Activated CD4-positive, alpha-beta T cell treated with anti-CD3 and anti-CD28 coated beads for 48 hours (primary cell): ENCODE measurements at places on chromosomes 5 and 9.

GRCh38 chr9:3181049-3181953 is 337.4 kb upstream of the PUM3 start:
- peak; percentile 74 for DNase-seq

- DNase-seq, result no peak
Observed at GRCh38 chr9:24413651-24414050, 132.0 kb downstream of the IZUMO3 start.

- no peak for DNase-seq
Observed at GRCh38 chr5:128770907-128771306, 194.4 kb upstream of the SLC27A6 start.

DNA sequence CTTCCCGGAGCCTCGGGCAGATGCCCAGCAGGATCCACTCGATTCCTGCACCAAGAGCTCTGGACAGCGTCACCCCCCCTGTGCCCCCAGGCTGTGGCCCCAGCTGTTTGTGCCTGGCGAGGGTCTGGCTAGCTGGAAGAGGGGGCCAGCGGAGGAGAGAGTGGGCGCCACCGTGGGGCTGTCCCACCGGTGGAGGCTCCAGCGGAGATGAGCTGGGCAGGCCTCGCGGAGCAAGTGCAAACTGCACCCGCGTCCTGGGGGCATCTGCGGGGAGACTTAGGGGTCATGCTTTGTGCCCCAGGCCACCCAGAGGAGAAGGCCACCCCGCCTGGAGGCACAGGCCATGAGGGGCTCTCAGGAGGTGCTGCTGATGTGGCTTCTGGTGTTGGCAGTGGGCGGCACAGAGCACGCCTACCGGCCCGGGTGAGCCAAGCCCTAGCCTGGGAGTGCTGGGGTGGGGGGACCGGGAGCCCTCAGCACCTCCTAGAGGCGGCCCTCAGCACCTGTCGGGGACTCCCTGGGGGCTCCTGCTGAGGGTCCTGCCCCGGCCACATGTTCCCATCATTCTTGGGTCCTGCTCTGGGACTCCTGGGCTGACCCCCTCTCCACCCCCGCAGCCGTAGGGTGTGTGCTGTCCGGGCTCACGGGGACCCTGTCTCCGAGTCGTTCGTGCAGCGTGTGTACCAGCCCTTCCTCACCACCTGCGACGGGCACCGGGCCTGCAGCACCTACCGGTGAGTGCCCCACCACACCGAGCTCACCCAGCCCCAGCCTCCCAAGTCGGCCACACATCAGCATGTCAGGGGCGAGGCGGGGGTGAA is 5.4 kb downstream of the EGFL7 start:
- DNase-seq, result no peak

DNA sequence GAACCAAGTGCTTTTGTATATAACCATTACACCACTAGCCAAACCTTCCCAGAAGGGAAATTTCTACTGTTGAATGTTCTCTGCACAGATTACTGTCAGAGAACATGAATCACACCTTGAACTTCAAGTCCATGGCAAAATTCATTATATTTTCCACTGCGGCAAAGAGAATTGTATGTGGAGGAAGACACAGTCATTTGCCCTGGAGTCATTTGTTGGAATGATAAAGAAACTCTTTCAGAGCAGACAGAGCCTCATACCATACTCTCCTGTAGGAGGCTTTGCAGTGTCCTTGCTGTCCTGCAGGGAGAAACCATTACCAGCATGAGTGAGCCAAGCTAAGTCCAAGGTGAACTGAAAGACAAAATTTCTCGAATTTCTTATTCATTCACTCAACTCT is 369.0 kb downstream of the ARHGEF28 start:
- DNase-seq, result no peak

DNA sequence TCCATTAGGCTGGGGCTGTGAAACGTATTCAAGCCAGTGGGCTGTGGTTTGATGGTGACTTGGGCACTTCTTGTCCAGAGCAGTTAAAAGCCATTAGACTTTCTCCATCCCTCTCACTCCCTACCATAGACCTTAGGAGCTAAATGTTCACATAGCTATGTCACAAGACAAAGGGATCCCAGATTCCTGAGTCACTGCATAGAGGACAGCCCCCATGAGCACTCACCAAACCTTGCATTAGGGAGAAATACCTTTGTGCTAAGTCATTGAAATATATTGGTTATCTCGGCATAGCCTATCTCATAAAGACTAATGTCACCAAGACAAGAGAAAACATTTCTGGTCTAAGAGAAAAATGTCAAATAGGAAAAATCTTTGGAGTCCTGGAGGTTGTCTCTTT is 104.3 kb downstream of the TRPM6 start:
- no peak for DNase-seq

DNA sequence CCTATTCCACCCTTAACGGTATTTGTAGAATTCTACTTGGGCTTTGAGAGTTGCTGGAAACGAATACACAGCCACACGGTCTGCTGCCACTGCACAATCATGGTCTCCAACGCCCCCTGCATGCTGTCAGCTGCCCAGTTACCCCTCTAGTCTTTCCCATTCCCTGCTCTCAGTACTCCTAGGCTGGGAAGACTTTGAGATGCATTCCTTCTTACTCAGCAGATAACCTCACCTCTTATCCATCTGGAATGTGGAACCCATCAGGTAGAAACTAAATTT is 92.8 kb downstream of the ANKH start:
- DNase-seq, result no peak

DNA sequence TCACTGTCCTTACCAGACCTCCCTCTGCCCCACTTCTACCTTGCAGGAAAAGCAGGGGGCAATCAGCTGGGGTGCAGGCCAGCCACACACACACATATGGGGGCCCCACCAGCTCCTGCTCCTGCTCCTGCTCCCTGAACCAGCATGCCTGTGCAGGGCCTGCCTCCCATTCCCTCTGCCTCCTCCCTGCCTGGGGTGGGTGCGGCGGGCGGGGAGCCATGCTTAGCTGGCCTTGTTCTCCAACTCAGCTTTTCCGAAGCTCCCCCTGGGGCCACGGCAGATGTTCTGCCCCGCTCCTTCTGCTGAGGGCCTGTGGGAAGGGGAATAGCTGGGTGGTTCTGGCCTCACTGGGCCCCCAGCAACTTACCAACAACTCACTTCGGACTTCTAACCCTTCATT is 89.8 kb downstream of the ZNF354C start:
- no peak for DNase-seq

- DNase-seq, result peak; percentile 61
Observed at GRCh38 chr5:149656576-149657182, 73.4 kb upstream of the PPARGC1B start.

DNA sequence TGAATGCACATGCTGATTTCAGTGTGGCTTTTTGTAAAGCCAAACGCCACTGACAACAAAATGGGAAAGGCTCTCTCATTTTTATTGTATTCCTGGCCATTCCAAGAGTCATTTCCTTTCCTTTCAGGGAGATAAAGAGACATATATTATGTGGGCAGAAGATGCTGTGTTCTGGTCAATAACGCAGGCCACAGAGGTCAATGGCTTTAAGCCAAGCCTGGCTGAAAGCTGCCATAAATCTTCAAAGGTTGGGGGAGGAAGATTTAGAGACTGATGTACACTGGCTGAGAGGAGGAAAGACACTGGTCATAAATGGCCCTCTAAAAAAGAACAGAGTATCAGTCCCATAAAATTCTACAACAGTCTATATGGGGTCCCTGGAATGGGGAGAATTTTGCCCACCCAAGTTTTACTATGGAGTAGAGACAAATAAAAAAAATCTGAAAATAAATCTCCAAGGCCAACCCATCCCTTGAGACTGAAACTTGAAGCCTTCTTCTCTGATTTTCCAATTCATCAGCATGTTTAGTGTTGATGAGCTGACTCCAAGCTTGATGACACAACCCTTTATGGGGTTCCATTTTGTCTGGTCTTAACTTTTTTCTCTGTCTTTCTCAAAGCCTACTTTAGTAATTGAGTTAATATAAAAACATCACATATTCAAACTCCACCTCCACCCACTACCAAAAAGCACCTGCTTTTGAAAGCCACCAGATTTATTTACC is 152.1 kb upstream of the SLC24A2 start:
- no peak for DNase-seq

GRCh38 chr5:35218981-35219380 is 11.3 kb downstream of the PRLR start:
- no peak for DNase-seq

DNA sequence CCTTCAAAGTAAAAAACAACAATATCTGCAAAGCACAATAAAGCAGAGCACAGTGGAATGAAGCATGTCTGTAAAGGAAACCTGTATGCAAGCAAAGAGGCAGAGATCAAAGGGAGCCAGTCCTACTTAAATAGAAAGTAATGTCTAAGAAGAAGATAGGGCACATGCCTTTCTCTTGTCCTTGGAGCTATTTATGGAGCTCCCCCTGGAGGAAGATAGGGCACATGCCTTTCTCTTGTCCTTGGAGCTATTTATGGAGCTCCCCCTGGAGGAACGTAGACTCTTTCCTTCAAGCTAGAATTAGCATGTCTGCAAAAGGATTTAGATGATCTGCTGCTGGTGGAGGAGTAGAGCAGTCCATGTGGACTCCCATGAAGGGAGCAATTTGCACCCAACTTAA is 168.1 kb upstream of the RASEF start:
- DNase-seq, result peak; percentile 8

DNA sequence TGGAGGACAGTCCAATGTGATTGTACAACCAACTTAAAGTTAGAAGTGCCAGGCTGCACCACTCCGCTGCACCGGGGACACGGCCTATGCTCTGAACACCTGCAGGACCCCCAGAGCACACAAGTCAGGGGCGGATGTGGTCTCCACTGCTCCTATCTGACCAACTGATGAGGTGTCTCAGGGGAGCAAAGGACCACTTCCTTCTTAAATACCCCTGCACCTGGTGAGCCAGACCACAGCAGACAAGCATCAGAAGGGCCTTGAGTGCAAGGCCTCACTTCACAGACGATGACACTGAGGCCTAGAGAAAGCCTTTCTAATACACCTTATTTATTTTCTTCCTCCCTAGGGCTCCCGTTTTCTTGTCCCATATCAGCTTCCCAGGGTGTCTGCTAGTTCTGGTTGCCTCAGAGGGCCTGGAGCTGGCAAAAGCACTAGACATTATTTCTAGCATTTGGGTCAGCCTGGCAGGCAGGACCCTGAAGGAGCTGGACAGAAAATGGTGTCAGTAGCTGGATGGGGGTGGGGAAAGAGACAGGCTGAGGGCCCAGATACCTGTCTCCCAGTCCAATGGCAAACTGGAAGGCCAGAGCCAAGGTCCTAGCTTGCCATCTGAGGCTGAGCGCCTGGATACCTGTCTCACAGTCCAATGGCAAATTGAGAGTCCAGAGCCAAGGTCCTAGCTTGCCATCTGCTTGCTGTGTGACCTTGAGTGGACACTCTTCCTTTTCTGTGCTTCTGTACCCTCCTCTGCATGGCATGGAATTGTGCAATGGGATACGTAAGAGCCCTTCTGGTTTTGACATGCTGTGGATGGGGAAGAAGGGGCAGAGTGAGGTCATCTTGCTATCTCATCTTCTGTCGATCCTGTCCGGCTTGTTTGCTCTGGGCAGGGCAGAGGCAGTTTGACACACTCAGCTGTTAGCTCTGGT is 9.0 kb downstream of the CCDC69 start:
- peak; percentile 25 for DNase-seq

DNA sequence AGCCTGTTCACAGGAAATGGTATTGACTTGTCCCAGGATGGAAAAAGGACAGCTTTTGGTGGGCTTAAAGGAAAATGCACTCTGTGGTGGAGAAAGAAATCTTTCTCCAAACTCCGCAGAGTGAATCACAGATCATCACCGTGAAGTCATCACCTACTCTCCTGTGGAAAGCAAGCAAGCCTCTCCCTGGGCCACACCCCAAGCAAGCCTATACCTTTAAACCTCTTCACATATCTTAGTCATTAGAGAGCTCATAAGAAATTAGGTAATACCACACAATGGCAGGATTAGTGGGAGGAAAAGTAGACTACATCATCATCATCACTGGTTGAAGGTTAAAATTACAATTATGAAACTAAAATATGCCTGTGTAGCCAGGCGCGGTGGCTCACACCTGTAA is 23.2 kb downstream of the TLE1 start:
- DNase-seq, result no peak

GRCh38 chr5:155147222-155147621 is 133.7 kb downstream of the KIF4B start:
- DNase-seq, result no peak

- DNase-seq, result no peak
Observed at GRCh38 chr5:113071401-113071800, 94.8 kb downstream of the DCP2 start.

GRCh38 chr9:106772523-106773290 is 90.3 kb upstream of the ZNF462 start:
- no peak for DNase-seq

- DNase-seq, result no peak
Observed at GRCh38 chr5:113056988-113057387, 80.4 kb downstream of the DCP2 start.

GRCh38 chr9:125521462-125522327 is 185.3 kb downstream of the MAPKAP1 start:
- peak; percentile 53 for DNase-seq

DNA sequence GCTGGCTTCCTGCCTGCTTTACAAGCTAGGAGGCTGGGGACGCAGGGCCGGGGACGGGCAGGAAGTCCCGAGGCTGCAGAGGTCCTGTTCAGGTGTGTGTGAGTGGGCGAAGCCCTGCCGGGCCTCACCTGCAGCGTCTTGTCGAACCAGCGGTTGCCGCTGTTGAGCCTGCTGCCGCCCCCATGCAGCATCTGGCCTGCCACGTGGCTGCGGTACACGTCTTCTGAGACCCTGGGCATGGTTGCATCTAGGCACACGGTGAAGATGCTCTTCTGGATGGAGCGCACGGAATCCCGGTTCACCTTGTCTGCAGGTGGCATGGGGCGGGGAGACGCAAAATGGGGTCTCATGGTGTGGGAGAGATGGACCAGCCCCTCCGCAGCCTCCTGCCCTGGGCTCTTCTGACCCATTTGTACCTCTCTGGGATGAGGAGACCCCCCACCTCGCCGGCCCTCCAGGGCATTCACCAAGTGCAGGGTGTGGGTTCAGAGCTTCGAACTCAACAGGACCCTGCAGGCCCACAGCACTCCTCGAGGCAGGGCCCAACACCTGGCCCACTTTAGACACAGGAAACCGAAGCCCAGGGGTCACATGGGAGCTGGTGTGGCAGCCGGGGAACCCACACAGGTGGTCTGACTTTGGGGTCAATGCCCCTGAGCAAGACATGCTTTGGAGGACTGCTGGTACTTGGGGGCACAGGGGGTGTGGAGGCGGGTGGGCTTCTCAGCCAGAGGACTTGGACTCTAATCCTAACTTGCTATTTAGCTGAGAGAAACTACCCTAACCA is 10.0 kb downstream of the CRAT start:
- DNase-seq, result no peak

- no peak for DNase-seq
Observed at GRCh38 chr9:86324308-86324707, 29.9 kb downstream of the TUT7 start.

DNA sequence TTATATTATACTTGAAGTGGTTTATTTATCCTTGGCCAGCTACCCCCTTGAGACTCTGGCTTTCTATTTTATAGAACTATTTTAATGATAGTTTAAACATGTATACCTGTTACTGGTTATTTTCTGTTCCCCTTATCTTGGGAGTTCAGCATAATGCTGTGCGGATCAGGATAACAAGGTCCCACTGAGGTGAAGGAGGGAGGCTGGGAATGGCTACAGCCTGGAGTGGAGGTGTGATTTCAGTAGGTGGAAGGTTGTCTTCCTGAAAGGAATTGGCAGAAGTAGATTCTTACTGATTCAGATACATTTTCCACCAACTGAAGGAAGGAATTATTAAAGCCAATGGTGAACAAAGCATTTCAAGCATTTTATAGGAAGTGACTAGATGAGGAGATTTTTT is 38.9 kb downstream of the PAM start:
- no peak for DNase-seq

GRCh38 chr5:159319363-159319762 is 10.9 kb downstream of the IL12B start:
- DNase-seq, result no peak

- no peak for DNase-seq
Observed at GRCh38 chr5:107320846-107321245, 349.9 kb downstream of the EFNA5 start.
